ENCODE measurements at places on chromosomes 1 and 21.
A peak's percentile ranks its signal among the peaks of the same experiment; 100 is the strongest.

GRCh38 chr1:76901158-76901767 lies 34.0 kb downstream of the ST6GALNAC5 start:
- peak; percentile 58 for DNase-seq

DNA sequence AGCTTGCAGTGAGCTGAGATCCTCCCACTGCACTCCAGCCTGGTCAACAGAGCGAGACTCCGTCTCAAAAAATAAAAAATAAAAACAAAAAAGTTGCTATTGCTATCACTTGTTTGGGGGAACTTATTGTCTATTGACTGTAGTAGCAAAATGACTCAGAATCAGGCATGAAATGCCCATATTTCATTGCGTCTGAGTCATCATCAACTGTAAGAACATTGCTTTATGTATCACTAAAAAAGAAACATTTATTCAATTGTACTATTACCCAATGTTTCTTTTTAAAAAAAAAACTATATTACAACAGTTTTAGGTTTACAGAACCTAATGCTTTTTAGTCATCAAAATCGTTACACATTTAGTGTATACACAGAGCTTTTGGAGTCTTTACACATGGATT lies 91.0 kb upstream of the FMN2 start:
- peak; percentile 71 for DNase-seq

GRCh38 chr1:30638086-30638485 lies 85.3 kb downstream of the MATN1 start:
- no peak for DNase-seq

DNA sequence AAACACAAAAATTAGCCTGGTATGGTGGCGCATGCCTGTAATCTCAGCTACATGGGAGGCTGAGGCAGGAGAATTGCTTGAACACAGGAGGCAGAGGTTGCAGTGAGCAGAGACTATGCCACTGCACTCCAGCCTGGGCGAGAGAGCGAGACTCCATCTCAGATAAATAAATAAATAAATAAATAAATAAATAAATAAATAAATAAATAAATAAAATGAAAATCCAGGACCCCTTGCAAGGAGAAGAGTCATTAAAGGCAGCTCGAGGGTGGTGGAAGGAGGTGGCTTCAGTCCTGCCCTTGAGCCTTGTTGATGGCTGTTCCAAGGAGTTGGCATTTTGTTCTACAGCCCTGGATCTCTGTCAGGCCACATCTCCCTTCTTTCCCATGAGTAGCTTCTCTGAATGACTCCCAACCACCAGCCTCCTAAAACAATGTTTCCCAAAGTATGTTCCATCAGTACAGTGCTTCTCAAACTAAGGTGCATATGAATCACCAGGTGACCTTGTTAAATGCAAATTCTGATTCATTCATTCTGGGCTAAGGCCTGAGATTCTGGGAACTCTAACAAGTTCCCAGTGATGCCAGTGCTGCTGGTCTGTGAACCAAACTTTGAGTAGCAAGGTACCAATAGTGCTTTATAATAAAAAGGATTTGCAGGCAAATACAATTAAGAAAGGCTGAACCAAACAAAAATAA lies 99.0 kb downstream of the KCNN3 start:
- DNase-seq, result no peak

- DNase-seq, result no peak
Measured at GRCh38 chr1:110089561-110090275, 19.2 kb upstream of the ALX3 start.

DNA sequence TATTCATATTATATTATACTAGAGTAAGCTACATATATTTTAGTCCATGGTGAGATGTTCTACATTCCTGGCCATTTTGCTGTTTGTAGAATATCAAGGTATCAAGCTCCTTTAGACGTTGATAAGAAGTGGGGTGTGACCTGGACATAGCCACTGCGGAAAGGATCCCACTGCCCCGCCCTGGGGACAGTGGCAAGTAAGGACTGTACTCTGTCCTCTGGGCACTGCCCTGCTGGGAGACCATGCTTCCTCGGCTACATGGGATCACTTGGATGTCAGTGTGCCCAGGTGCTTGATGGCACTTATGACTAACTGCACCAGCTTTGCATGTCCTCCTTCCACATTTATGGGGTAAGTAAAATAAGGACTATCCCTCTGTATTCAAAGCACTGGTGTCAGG lies 46.3 kb upstream of the NTPCR start:
- no peak for DNase-seq

- peak; percentile 72 for DNase-seq
Measured at GRCh38 chr1:12485231-12486058, 132.6 kb downstream of the DHRS3 start.

GRCh38 chr1:155103325-155103724 lies 24.4 kb upstream of the EFNA1 start:
- DNase-seq, result no peak

- no peak for DNase-seq
Measured at GRCh38 chr21:46078978-46079351, 18.9 kb upstream of the COL6A2 start.

DNA sequence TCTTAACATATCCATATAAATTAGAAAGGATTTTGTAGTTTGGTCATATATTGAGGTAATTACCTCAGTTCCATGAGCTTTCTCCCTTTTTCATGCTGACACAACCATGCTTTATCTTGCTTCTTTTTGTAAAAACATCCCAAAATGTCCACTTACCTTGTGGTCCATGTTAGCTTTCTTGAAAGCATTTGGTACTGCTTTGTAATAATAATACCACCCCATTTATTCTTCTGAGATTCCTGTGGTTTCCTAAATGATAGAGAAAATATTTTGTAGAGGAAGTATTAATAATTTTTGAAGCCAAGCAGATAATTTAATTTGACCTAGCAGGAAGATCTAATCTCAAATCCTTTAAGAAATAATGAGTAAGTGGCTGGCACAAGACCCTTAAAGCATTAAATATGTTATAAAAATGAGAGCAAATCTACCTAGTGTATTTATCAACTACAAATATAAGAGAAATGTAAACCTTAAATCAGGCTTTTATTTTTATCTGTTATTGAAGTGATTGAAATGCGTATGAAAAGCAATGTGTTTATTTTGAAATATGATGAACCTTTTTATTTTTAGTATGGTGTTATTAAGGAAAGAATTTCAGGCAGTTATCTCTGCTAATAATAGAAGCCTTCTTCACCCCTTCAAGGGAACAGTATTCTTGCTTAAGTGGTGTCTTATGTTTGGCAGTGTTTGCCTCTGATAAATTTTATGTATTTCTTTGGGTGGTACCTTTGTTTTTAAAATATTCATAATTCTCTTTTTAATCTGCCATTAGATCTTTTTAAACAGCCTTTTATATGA lies 9.2 kb downstream of the PRKAA2 start:
- DNase-seq, result no peak

GRCh38 chr1:212412374-212412773 lies 2.3 kb downstream of the PACC1 start:
- DNase-seq, result no peak

GRCh38 chr1:39130325-39130724 lies 74.2 kb upstream of the MACF1 start:
- DNase-seq, result peak; percentile 62

GRCh38 chr21:43585924-43586413 lies 73.3 kb downstream of the HSF2BP start:
- peak; percentile 99 for DNase-seq

- no peak for DNase-seq
Measured at GRCh38 chr1:34188418-34188817, 11.7 kb downstream of the C1orf94 start.

DNA sequence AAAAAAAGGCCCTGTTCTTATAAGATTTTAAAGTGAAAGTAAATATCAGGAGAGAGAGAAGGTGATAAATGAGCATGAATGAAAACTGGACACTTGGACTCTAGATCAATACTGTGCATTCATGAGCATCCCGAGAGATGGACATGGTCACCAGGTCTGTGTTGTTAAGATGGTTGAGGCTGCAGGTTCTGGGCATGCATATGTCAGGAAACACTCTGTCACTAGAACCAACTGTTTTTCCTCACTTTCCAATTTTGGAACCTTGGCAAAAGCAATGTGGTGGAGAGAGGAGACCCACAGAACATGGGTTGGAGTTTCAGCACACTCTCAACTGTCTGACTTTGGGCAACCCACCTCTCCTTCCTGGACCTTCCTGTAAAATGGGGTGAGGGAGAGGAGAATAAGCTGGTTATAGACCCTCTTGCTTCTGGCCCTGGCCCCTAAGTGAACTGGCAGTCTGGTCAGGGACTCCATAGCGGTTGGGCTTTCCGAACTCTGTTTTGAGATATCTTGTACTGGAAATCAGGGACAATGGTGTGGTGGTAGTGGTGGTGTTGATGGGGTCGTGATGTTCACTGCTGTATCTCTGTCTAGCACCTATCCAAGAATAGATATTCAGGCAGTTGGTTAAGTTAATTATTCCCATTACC lies 4.2 kb downstream of the MAN1C1 start:
- DNase-seq, result no peak

GRCh38 chr1:197311081-197311480 lies 43.0 kb downstream of the CRB1 start:
- no peak for DNase-seq

- no peak for DNase-seq
Measured at GRCh38 chr1:41046347-41046775, 24.8 kb upstream of the SLFNL1 start.

DNA sequence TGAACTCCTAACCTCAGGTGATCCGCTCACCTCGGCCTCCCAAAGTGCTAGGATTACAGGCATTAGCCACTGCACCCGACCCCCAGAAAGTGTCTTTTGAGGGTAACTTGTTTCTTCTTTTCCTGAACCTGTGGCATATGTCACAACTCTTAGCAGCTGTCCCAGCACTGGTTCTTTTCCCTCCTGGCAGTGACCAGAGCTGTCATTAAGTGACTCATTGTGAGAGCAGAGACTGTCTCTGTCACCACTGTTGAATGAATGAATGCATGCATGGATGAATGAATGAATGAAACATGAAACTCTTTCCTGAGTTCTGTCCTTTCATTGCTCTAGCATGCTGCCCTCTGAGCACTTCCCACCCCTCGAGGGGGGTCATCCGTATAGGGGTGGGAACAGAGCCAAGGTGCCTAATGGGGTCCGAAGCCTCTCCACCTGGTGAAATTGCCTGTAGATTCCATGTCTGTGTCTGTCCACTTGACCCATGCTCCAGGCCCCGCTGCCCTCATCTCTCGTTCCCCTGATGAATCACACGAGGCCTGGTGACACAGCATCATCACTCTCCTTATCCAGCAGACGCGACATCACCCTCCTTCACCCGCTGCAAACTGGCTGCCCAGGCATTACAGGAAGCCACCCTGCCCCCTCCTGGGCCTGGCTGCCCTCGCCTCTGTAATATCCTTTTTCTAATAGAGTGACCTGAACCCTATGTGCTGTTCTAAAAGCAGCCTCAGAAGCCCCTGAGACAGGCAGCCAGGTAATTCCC lies 75.0 kb downstream of the IGSF21 start:
- DNase-seq, result peak; percentile 27

GRCh38 chr1:3858231-3858981 lies 1.1 kb downstream of the DFFB start:
- peak; percentile 51 for DNase-seq

DNA sequence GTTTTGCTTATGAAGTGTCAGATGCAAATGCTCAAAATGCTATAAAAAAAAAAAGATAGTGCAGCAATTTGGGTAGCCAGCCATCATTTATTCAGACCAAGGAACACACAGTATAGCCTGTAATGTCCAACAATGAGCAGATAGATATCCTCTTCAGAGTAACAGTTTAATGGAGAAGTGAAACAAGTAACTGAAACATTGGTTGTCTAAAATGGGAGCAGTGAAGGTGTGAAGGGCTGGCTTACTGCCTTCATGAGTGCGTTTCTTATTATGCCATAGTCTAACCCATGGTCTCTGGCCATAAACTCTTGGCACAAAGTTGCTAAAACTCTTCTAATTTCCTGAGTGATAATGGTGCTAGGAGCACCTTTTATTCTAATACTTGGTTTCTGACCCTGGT lies 11.4 kb downstream of the RGS5 start:
- DNase-seq, result no peak

- DNase-seq, result no peak
Measured at GRCh38 chr1:163195728-163196448, 6.8 kb downstream of the RGS5 start.

- peak; percentile 73 for DNase-seq
Measured at GRCh38 chr1:44808938-44809917, 905 bp downstream of the BTBD19 start.

GRCh38 chr1:67777440-67777839 lies 55.8 kb downstream of the GNG12 start:
- peak; percentile 31 for DNase-seq

DNA sequence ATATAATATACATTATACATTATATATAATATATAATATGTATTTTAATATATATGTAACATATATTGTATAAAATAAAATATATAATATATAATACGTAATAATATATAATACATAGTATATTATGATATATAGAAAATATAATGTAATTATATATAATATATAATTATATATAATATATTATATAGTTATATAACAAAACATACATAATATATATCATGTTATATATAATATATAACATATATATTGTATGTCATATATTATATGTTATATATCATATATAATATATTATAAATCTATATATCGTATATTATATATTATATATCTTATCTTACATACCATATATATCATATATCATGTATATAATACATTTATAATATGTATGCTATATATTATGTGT lies 248.2 kb upstream of the TPTE start:
- no peak for DNase-seq

DNA sequence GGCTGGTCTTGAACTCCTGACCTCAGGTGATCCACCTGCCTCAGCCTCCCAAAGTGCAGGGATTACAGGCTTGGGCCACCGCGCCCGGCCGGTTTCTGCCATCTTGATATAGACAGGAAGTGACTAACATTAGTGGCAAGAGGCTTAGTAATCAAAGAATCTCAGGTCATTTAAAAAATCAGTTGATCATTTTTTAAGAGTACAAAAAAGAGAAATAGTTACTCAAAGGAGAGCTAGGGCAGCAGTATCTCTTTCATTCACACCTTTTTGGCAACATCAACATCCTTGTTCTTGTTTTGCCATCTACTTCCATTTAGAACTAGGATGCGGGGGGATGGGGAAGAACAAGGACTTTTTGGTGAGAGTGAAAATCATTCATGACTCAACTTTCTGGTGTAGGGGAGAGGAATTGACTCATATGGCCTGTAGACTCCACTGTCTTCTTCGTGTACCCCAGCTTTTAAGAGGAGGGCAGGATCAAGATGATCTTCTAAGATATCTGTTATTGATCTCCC lies 8.8 kb downstream of the FCRLB start:
- peak; percentile 40 for DNase-seq

DNA sequence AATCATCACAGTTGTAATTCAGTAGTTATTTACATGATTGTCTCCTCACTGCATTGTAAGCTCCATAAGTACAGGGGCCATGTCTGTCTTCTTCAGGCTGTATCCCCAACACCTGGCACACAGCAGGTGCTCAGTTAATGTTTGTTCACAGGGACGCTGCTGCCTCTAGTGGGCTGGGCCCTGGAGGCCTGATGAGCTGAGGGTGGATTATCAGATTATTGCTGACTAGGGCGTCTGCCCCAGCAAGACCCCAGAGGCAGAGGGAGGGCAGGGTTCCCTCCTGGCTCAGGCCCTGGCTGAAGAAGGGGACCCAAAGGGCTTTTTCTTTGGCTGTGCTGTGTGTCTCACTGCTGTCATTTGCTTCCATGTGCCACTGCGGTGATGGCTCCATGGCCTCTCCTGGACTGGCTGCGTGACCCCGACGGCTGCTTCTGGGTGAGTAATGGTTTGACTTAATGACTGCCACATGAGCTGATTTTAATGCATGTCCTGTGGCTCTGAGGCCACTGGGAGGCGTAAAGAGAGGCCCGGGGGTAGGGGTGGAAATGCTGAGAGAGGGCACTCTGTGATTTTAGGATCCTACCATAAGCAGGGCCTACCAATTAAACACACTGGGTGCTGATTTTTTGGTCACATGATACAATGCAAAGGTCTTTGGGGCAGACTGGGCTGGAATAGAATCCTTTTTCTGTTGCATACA lies 20.8 kb upstream of the EPB41 start:
- peak; percentile 66 for DNase-seq
